GM10248 (cell line): ENCODE measurements at places on chromosomes 3 and 15.
A peak's percentile ranks its signal among the peaks of the same experiment; 100 is the strongest.

DNA sequence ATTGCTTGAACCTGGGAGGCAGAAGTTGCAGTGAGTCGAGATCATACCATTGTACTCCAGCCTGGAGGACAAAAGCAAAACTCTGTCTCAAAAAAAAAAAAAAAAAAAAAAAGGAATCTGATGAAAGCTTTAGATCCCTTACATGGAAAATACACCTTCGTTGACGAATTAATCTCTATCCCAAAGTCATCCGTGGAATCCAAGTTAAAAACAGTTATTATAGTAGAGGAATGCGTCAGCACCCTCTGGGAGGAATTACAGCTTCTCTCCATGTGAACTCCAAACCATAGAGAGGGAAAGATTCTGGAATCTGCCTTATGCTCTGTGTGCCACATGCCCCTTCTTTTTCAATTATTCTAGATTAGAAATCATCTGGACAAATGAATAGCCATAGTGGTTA lies 192.3 kb upstream of the C2CD4B start:
- no peak for DNase-seq

GRCh38 chr3:127151251-127151564 lies 41.7 kb upstream of the PRR23E start:
- DNase-seq, result no peak

GRCh38 chr3:16487511-16488175 lies 25.9 kb downstream of the RFTN1 start:
- DNase-seq, result no peak

- no peak for DNase-seq
These were observed 15.5 kb upstream of the ZBED2 start for GRCh38 chr3:111610612-111611054.

DNA sequence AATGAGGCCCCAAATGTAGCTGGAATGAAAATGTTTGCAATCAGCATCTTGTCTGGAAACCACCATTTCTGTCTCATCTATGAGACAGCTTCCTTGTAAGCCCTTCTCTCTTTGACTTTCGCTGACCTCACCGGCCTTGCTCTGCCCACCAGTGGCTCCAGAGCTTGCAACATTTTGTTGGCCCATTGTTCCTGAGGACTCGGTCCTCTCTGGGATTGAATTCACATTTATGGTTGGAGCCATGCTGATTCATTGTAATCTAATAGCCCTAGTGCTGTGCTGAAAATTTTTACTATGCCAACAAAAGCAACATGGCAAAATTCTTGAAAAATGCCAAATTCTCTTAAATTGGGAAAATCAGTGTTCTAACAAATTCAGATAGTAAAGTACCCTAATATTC lies 37.2 kb downstream of the ABHD5 start:
- DNase-seq, result no peak

DNA sequence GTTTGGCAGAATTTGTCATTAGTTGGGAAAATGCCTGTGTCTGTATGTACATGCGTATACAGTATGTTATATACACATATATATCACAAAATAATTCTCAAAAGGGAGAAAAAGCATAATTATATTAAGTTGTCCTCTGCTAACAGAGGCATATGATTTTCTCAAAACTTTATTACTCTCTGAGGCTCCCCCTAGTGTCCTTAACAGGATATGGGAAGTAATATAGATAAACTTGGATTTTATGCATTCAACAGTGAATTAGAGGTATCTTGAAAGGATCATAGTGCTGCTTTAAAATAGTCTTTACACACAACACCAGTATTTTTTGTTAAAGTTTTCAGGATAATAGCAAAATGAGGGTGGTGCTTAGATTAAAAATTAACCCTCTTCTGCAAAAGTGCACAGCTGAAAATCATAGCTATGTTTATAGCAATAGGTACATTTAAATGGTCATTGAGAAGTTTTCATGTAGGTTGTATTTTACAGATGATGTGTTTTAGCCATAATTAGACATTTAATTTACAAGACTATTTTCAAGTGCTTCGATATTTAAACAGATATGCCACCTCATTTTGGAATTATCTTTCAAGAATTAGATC lies 454.0 kb upstream of the ROBO2 start:
- DNase-seq, result peak; percentile 16

GRCh38 chr3:72448858-72449257 lies 399.4 kb downstream of the SHQ1 start:
- DNase-seq, result no peak

GRCh38 chr3:138213398-138214085 lies 26.4 kb downstream of the ARMC8 start:
- DNase-seq, result no peak

DNA sequence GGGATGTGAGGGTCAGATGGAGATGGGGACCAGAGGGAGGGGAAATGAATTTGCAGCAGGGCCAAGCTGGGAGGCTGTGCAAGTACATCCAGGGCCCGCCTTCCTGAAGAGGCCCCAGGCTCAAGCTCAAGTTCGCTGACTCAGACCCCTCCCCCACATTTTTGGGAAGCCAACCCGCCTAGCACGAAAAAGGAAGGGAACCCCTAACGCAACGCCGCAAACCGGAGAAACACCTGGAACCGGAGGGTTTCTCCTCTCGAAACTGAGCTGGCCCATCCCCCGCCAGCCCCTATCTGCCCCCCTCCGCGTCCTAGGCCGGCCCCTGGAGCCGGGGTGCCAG lies 624 bp downstream of the AP3B2 start:
- DNase-seq, result no peak

- DNase-seq, result peak; percentile 81
These were observed 87.4 kb downstream of the NFKBIZ start for GRCh38 chr3:101936419-101937356.

DNA sequence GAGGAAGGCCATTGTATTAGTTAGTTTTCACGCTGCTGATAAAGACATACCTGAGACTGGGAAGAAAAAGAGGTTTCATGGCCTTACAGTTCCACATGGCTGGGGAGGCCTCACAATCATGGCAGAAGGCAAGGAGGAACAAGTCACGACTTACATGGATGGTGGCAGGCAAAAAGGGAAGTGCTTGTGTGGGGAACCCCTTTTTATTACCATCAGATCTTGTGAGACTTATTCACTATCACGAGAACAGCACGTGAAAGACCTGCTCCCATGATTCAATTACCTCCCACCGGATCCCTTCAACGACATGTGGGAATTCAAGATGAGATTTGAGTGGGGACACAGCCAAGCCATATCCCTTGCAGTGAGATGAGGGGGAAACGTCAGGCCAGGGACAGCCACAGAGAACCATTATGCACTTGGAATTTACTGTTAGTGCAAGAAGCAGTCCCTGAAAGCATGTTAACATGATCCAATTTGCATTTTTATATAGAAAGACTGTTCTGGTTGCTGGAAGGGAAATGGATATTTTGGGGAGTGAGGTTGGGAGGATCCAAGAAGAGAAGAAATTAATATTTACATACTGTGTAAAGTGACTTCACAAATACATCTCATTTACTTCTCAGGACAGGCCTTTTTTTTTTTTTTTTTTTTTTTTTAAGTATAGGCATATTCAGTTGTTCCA lies 87.1 kb downstream of the ARNT2 start:
- no peak for DNase-seq

- peak; percentile 28 for DNase-seq
These were observed 387 bp downstream of the GNB4 start for GRCh38 chr3:179450901-179451264.

- no peak for DNase-seq
These were observed 382.1 kb upstream of the NR2F2 start for GRCh38 chr15:95948411-95948810.
